ENCODE measurements at places on chromosomes 16 and 17.

DNA sequence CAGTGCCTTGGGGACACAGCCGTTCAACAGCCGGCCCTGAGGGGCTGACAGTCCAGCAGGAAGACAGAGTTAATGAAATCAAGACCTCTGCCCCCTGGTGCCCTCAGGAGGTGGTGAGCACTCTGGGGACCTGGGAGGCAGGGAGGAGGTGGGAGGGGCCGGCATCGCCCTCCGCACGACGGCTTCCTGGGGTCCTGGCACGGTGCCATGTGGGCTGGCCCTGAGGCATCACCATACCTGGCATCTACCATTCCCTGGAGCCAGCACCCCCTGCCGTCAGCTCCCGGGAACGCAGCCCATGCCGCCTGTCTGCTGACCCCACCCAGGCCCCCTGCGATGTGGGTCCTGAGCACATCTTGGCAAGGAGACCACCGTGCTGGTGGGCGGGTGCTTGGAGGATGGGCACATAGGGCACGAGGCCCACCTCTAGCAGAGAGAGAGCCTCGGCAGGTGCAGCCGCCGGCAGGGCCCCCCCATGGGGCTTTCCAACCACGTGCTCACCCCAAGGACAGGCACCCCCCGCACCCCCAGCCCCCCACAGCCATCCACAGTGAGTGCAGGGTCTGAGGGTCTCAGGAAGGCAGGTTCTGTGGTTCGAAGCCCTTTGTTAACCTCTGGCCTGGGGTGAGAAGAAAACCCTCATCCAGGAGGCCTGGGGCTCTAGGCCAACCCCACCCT, 52.5 kb downstream of the ZFPM1 start:
- DNase-seq, result no peak

DNA sequence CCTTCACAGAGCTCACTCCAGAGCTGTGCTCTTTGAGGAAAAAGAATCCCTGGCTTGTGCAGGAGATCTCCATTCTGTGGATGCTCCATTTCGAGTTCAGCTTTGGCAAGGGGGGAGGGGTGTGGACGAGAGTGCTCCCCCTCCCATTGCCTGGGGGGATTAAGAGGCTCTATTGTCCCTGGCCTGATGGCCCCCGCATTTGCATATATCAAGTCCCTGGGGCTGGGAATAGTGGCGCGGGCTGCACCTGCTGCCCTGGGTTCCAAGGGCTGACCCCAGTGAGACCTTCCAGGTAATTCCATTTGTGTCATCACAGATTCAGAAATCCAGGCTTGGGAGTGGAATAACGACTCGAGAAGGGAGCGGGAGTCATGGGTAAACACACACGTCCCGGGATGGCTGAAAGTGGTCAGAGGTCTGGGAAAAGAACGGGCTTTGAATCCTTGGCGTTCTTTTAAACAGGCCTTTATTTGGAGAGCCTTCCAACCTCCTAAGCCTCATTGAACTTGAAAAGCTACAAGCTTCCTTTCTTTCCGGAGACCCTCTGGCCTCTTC, 479.3 kb downstream of the HS3ST3B1 start:
- DNase-seq, result no peak

DNA sequence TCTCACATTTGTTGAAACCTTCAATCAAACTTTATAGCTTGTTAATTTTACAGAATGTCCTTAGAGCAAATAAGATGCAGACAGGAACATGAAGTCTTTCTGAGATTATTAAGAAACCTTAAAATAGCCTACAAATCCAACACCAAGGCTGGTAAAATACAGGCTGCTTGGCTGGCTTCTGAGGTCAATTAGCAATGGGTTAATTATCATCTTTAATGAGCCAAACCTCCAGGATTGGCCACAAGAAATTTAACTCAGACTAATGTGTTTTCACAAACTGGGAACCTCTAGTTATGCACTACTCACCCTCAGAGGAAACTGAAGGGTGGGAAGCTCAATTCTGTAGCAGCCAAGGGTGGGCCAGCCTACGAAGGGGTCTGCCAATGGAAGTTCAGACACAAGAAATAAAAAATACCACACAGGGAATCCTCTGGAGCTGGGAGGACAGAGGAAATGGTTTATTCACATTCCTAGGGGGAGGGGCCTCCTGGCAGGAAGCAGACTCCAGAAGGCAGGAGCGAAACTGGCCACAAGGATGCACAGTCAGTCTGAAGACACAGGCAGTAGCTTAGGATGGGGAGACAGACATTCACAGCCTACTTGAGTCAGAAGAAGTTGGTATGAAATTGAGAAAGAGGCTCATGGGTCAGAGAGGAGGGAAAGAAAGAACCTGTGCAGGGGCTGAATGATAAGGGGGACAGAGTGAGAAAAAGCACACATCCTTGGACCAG, 36.1 kb downstream of the HIC1 start:
- peak; percentile 85 for DNase-seq

DNA sequence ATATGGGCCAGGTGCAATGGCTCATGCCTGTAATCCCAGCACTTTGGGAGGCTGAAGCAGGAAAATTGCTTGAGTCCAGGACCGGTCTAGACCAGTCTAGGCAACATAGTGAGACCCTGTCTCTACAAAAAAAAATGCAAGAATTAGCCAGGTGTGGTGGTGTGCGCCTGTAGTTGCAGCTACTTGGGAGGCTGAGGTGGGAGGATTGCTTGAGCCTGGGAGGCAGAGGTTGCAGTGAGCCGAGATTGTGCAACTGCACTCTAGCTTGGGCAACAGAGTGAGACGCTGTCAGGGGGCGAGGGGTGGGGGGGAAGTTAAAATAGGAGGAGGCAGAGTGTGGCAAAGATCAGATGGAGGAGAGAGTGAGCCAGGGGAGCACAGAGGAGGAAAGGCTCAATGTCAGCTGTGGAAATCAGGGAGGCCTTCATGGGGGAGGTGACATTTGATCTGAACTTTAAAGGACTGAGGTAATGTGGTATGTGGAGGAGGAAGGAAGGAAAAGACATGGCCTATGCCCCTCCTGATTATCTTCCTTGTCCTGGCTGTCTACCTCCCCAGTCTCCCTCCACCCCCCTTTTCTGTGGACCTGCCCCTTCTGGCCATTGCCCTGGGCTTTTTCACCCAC, 4.7 kb upstream of the GOT2 start:
- no peak for DNase-seq

DNA sequence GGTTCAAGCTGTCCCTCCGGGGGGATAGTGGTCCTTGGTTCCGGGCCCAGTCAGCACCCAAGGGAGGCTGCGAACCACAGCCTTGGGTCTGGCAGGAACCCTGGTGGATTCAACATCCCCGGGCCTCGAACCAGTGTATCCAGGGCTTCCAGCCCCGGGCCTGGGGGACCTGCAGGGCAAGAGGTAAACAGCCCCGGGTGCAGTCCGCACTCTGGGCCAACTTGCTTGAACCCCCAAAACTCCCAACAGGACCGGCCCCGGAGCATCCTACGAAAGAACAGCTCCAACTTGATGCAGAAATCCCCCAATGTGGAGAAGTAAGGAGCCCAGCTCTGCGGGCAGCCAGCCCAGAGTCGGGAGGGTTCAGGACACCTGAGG, 1.5 kb upstream of the NEURL4 start:
- DNase-seq, result no peak

GRCh38 chr16:84180519-84181140, 6.2 kb downstream of the TAF1C start:
- DNase-seq, result no peak
